ENCODE measurements at places on chromosomes 12 and 14. TPM values are rescaled to one million over a fixed set of nuclear protein-coding genes. Genes with fewer than 3 reads are reported as not detected.
A peak's percentile ranks its signal among the peaks of the same experiment; 100 is the strongest.

- DNase-seq = no peak
Observed at GRCh38 chr14:41137741-41138140, 468.9 kb upstream of the LRFN5 start.

GRCh38 chr12:113891739-113892520 lies 74.2 kb downstream of the RBM19 start:
- DNase-seq = no peak

DNA sequence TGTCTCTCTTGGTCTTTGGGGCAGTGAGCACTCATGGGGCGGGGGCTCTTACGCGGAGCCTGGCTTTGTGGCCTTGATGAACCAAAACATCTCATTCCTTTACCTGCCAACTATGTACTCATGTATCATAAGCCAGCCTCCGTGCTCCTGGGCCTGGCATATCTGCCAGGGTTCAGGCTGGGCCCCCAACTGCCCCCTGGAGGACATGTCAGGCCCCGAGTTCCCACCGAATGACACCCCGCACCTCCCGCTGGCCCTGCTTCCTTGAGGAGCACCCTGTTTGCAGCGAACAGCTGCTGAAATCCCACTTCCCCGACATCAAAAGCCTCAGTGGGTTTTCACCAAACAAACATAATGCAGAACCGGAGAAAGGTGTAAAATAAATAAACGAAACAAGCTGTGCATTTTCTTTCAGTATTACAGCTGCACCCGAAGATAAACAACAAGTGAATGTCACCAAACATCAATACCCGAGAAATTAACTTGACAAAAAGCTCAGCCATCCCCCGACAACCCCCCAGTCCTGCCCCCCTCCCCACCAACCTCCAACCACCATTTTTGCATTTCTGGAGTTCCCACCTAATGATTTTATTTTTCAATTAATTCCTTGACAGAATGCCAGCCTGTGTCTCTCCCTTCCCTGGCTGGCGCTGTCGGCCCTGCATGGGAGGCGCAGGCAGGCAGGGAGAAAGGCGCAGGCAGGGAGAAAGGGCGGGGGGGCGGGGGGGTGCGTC lies 139.2 kb downstream of the RBM19 start:
- no peak for DNase-seq

DNA sequence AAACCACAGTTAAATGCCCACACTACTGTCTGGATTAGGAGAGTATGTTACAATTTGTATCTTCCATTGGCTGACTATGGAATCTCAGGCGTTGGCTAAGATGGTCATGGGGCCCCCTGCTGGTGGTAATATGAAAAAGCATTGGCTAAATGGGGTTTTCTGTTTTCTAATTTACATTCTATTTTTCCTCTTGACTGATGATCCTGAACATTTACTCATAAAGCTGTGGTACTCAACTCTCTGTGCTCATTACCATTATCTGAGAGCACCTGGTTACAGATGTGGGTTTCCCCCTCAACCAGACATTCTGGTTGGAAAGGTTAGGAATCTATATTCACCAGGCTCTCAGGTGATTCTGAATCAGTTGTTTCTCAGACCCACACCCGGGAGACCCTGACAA lies 64.8 kb downstream of the WSCD2 start:
- no peak for DNase-seq

DNA sequence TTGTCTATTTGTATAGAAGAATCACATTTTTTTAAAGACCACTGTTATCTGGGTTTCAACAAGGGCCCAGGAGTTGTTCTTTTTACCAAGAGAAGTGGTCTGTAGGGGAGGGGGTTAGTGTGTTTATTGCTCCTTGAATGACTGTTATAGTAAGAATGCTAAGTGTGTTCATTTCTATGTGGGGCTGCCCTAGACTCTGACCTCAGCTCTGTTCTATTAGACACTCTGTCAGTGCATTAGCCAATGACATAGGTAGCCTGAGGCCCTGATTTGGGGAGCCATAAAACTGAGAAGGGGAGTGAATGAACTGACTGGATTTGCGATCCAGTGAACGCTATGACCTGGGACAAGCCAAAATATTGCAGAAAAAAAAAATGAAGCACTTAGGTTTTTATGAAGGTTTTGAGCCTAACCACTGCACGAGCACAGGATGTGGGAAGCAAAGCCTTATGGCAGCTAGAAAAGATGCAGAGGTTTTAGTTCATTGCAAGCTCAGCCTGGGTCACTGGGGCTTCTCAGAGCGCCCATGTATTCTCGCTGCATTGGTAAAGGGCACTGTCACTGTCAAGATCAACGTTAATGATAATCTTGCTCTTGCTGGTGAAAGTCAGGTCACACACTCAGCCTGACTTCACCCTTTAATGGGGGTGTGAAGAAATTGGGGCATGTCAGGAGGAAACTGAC lies 63.8 kb downstream of the PRKCH start:
- peak; percentile 87 for DNase-seq

GRCh38 chr12:105272814-105273416 lies 36.9 kb upstream of the APPL2 start:
- no peak for DNase-seq

The SLC8A3 gene
- polyA plus RNA-seq = not detected

The RPS6KA5 gene
- 19.0 TPM for polyA plus RNA-seq

The ANO4 gene
- not detected for polyA plus RNA-seq

The ADCK1 gene
- polyA plus RNA-seq = 14.7 TPM

The TAS2R30 gene
- polyA plus RNA-seq = not detected
